ENCODE measurements at places on chromosomes 2 and 18. TPM values are rescaled to one million over a fixed set of nuclear protein-coding genes. Genes with fewer than 3 reads are reported as not detected.

Gene GALNT14
- total RNA-seq: 13.3 TPM

Gene REG3G
- 33.1 TPM for total RNA-seq

Gene CHRNG
- not detected for total RNA-seq

Gene CYP27A1
- 277 TPM for total RNA-seq

Gene HOXD12
- total RNA-seq: not detected

Gene B4GALT6
- 5.2 TPM for total RNA-seq

Gene PCARE
- not detected for total RNA-seq

Gene SP110
- total RNA-seq: 181 TPM

Gene TMEM18
- total RNA-seq: 14.6 TPM

Gene CDK15
- 9.9 TPM for total RNA-seq

Gene LOXHD1
- not detected for total RNA-seq

Gene MAL
- 1.2 TPM for total RNA-seq

Gene C2orf72
- total RNA-seq: 9.9 TPM

Gene SCN9A
- 7.5 TPM for total RNA-seq

Gene MC2R
- total RNA-seq: not detected

Gene RAB6D
- total RNA-seq: not detected

Data from Peyer's patch (tissue), 4 donors.